ENCODE measurements at places on chromosomes 3 and 15.

DNA sequence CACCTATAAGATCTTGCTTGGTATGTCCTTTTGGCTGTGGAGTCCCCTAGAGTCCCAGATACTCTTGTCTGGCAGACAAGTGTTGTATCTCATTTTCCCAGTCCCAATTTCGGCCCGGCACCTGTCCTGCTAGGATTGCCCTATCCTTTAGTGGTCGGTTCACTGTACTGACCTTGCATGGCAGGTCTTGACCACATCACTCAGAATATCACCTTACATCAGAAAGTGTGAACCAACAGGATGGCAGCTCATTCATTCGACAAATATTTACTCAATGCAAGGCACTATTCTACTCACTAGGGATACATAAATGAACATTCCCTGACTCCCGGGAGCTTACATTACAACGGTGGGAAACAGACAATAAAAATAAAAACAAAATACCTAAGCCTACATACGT is 5.7 kb upstream of the CCDC80 start:
- no peak for DNase-seq

GRCh38 chr3:139548801-139549200 is 9.3 kb upstream of the RBP1 start:
- no peak for DNase-seq

GRCh38 chr3:172582712-172583111 is 59.5 kb upstream of the TNFSF10 start:
- DNase-seq = no peak

DNA sequence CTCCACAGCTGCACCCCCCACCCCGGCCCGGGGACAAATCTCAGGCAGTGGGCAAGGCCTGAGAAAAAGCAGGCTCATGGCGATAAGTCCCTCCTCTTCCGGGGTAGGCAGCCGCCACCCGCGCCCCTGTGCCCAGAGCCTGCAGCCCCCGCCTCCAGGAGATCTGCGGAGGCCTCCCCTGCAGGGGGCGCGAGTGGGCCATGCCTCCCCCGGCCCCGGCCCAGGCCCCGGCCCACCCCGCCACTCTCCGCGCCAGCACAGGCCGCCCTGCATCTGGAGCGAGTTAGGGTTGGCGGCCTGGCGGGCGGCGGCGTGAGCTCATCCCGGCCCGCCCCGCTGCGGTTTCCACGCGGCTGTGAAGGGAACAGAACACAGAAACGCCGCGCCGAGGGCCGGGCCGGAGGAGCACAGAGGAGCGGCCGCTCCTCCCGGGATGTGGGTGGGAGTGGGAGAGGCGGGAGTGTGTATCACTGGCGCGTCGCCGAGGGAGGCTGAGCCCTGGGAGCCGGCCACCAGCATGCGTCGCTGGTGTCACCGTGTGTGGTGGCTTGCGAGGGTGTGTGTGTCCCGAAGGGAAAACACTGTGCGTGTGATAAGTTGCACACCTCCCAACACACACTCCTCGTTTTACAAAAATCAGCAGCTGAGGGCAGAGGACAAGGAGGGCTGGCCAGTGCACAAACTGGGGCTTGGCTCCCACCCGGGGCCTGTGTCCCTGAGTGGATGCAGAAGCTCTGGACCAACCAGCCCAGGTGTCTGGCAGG is 17.2 kb downstream of the MYL3 start:
- DNase-seq = peak; percentile 49

GRCh38 chr15:82530606-82531379 is 9.5 kb downstream of the RPS17 start:
- DNase-seq = peak; percentile 27

- no peak for DNase-seq
Observed at GRCh38 chr15:100771746-100772145, 107.9 kb upstream of the ALDH1A3 start.

DNA sequence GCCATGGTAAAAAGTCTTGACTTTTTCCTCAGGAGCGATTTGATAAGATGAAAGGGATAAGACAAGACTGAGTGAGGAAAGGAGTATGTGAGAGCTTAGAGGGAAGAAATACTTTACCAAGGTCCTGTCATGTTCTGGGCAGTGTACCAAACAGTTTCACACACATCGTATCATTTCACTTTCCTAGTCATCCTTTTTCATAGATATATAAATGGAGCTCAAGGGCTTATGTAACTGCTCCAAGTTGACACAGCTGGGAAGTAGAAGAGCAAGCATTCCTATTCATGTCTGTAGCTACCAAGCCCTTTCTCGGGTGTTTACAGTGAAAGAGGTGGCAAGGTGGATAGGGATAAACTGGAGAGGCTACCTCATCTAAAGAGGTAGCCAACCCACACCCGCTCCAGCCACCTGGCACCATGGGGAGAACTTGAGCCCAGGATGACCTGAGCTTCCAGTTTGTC is 57.4 kb downstream of the MRPS25 start:
- DNase-seq = no peak

- no peak for DNase-seq
Observed at GRCh38 chr15:67372543-67372942, 118.0 kb downstream of the IQCH start.

GRCh38 chr3:150170852-150171520 is 200.3 kb upstream of the PFN2 start:
- no peak for DNase-seq

DNA sequence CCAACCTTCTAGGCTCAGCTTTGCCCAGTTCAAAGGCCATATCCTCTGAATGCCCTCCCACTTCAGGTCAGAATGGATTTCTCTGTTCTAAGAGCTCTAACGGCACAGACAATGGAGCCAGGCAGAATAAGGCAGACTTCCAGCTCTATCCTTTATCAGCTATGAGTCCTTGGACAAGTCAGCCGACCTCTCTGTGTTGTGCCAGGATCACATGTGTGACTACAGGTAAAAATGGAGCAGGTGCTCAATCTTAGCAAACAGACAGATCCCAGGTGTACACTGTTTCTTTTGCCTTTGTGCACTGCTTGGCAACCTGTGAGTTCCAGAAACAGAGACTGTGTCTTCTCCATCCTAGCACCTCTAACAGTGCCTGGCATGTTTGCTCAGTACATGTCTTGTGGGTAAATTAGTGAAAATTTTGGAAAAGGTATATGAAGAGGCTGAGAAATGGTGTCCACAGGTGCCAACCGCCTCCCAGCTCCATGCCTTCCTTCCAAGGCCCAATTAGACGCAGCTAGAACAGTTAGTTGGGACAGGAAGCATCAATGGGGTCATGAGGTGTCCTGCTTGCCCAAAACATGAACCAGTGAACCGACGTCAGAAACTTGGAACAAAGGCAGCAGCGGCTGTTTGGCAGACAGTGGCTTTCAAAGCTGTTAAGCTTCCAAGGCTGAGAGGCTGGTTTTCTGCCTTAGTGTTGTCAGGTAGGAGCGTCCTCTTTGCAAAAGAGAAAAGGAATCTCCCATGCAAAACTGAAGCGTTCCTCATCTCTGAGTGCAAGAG is 28.7 kb downstream of the TLE3 start:
- no peak for DNase-seq

DNA sequence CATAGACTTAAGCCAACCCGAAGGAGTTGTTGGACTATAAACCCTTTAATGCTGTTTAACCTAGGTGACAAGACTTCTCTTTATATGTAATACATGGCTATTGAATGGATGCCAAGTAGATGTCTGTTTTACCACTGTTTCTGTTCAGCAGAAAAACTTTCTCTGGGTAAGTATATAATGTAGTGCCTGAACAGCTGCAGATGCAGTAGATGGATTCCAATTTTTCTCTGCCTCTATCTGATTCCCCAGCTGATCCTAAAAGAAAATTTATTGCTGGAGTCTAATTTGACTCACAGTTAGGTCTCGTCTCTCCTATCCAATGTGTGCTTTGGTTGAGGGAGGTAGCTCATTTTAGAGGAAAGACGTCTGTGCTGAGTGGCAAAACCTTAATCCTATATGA is 256.5 kb upstream of the CBLB start:
- no peak for DNase-seq

GRCh38 chr3:174243171-174243570 is 616.0 kb upstream of the NAALADL2 start:
- no peak for DNase-seq

DNA sequence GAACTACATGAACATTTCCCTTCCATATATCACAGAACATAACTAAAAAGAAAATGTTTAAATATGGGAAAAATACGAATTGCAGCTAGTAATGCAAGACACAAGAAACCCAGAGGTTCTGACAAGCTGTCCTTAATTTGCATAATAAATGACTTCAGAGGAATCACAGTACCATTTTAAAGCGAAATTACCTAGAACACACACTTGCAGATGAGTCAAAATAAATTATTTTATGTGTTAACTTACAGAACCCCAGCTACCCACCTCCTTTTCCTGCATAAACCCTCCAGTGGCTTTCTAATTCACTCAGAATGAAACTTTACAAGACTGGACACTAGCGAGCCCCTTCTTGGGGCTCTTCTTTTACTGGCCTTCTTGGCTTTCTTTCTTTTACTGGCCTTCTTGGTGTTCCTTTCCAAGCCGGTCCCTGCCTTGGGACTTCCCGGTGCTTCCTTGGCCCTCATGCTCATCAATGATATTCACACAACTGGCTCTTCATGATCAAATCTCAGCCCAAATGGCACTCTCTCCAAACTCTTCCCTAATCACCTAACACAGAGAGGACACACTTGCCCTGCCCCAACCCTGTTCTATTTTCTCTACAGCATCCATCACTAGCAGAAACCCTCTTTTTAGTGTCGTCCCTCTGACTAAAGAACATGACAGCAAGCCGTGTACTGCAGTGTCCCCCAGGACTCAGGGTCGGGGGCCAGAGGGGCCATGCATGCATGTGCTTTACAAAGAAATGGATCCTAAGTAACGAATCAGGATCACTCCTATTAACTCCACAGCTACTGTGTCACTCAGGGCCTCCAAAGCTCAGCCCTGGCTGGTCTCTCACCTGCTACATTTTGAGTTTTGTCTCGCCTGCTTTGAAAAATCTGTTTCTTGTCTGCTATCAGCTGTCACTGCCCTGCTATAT is 4.8 kb downstream of the CHSY1 start:
- no peak for DNase-seq

DNA sequence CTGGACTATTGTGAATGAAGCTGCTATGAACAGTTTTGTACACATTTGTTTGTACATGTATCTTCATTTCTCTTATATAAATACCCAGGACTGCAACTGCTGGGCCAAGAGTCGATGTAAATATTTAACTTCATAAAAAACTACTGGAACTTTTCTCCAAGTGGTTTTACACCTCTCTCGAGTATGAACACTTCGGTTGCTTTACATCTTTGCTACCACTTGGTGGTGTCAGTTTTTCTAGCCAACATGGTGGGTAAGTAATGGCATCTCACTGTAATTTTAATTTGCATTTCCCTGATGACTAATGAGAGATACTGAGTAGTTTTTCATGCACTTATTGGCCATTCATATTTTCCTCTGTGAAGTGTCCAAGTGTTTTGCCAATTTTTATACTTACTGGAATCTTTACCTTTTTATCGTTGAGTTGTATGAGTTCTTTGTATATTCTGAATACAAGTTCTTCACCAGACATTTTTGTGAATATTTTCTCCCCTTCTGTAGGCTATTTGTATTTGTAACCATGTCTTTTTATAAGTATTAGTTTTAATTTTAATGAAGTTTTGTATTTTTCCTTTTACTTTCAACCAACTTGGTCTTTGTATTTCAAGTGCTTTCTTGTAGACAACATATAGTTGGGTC is 44.4 kb downstream of the PCOLCE2 start:
- no peak for DNase-seq

- DNase-seq = no peak
Observed at GRCh38 chr3:189298469-189299375, 127.0 kb downstream of the TPRG1 start.

- DNase-seq = no peak
Observed at GRCh38 chr3:10855083-10855870, 39.2 kb downstream of the SLC6A11 start.

GRCh38 chr3:52670621-52671521 is 14.8 kb downstream of the PBRM1 start:
- no peak for DNase-seq

- no peak for DNase-seq
Observed at GRCh38 chr3:38823722-38824121, 7.7 kb upstream of the SCN10A start.

- DNase-seq = no peak
Observed at GRCh38 chr3:111812701-111813100, 46.4 kb upstream of the PHLDB2 start.

DNA sequence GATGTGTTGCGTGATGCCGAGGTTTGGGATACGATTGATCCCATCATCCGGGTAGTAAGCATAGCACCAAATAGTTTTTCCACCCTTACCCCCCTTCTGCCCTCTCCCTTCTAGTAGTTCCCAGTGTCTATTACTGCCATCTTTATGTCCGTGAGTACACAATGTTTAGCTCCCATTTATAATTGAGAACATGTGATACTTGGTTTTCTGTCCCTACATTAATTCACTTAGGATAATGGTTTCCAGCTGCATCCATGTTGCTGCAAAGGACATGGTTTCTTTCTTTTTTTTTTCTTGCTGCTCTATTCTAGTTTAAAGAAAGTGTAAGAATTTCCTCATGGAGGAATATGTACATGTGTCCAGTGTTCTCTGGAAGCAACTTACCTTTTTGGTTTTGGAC is 51.8 kb downstream of the NSUN3 start:
- no peak for DNase-seq

- no peak for DNase-seq
Observed at GRCh38 chr15:91921188-91921842, 67.8 kb downstream of the SLCO3A1 start.

DNA sequence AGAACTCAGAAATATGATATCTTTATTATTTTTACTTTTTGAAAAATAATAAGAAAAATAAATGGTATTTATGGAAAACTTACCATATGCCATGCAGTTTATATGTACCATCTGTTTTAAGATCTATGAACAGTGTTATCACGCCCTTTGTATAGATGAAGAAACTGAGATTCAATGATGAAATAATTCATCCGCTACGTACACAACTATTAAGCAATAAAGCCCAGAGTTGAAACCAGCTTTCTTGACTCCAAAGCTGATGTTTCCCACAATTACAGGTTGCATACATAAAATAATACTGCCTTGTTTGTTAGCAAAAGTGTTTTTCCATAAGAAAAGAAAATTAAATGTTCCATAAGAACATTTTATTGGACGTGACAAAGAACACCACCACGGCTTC is 67.2 kb upstream of the BCL6 start:
- DNase-seq = no peak

DNA sequence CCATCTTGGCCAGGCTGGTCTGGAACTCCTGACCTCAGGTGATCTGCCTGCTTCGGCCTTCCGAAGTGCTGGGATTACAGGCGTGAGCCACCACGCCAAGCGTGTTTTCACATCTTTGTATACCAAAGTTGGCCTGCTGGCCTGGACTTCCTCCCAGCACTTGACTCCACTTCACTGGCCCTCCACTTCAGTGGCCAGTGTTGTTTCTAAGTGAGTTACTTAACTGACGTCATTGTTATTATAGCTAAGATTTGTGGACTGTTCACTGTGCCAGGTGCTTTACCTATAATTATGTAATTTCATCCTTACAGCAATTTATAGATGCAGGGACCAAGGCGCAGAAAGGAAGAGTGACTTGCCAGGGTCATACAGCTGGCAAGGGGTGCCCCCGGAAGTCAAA is 52.0 kb downstream of the HRH1 start:
- no peak for DNase-seq

GRCh38 chr15:67542420-67543347 is at the start of gene MAP2K5:
Gene MAP2K5, plus strand, starts transcription at chr15:67542703. Its CDS starts 633 bp downstream, at chr15:67543336.
- peak; percentile 57 for DNase-seq

GRCh38 chr15:25777037-25777436 is 86.1 kb downstream of the ATP10A start:
- no peak for DNase-seq

GRCh38 chr3:72244396-72244795 is 459.4 kb upstream of the PROK2 start:
- DNase-seq = no peak
